T-helper 2 cell treated with Interferon-gamma antibody and Interleukin-4, amounts not matched to agents 5 μg/mL and 100 μg/mL, for 36 hours (primary cell): ENCODE measurements at places on chromosomes 6 and 20.

GRCh38 chr20:61896058-61896961 is 169.4 kb downstream of the TAF4 start:
- no peak for DNase-seq

- no peak for DNase-seq
Measured at GRCh38 chr20:21377701-21378100, 19.6 kb downstream of the NKX2-4 start.

DNA sequence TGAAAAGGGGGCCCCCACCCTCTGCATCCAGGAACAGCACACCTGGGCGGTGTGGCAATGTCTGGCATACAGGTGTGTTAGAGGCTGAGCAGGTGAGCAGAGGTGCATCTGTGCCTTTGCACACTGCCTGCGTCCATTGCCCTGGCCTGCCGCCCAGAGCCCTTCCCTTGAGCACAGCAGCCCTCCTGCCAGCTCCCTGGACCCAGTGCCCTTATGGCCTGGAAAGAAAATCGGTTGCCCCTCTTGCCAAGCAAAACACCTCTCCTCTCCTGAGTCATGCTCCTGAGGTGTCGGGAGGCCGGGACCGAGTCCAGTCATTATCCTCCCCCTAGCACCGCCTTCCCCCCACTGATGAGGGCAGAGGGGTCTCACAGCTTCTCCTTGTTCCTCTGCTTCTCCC is 259.9 kb downstream of the SMOC2 start:
- no peak for DNase-seq

- DNase-seq: no peak
Measured at GRCh38 chr6:47724300-47724699, 25.9 kb downstream of the ADGRF4 start.

GRCh38 chr20:53535878-53536277 is 57.8 kb downstream of the ZNF217 start:
- no peak for DNase-seq
